M059J (cell line): ENCODE measurements at places on chromosomes 12 and 14. TPM values are rescaled to one million over a fixed set of nuclear protein-coding genes. Genes with fewer than 3 reads are reported as not detected.
A peak's percentile ranks its signal among the peaks of the same experiment; 100 is the strongest.

The RNF212B gene
- not detected in 2 replicates for total RNA-seq

GRCh38 chr12:107748472-107748871, 12.5 kb downstream of the PRDM4 start:
- peak; percentile 75 for DNase-seq

- DNase-seq: no peak
Measured at GRCh38 chr12:69404851-69405565, 45.5 kb downstream of the YEATS4 start.

- no peak for DNase-seq
Measured at GRCh38 chr12:112946236-112947000, 8.1 kb downstream of the OAS3 start.

The CTSG gene
- total RNA-seq: not detected in 2 replicates

DNA sequence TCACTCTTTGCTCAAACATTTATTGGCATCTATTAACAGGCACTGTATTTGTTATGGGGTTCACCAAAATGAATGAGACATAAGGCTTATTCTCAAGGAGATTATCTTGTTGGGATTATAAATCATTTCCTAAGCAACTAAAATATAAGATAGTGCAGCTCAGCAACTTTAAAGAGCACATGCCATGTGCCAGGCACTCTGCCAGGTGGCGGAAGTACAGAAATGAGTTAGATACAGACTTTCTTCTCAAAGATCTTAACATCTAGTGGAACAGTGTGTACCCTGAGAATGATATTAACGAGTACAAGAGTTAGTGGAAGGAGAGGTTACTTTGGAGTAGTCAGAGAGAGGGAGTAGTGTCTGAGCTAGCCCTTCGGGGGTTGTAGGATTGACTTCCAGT, 28.4 kb upstream of the TOMM20L start:
- DNase-seq: no peak

DNA sequence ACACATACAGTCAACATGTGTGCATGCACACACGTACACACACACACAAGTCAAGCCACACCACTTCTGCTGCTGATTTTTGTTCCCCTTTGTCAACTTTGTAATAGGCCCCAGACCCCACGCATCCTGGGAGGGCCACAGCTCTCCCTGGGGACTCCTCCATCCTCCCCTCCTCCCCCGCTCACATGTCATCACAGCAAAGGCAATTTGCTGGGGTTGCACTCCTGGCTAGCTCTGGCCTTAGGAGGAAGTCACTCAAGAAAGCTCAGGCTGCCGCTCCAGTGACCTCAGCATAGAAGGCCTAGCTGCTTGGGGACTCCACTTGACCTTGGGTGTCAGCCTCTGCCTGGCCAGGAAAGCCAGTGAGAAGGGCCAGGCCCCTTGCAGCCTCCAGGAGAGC, 27.2 kb downstream of the NGB start:
- no peak for DNase-seq

The NKX2-1 gene
- total RNA-seq: 0.10 TPM in 1 of 2 replicates, not detected in the other

- peak; percentile 46 for DNase-seq
Measured at GRCh38 chr14:65403231-65403630, 9.3 kb upstream of the FUT8 start.

- DNase-seq: no peak
Measured at GRCh38 chr14:29176876-29177275, 410.3 kb downstream of the FOXG1 start.

The AGAP2 gene
- 0.07 TPM in 1 of 2 replicates, not detected in the other for total RNA-seq

DNA sequence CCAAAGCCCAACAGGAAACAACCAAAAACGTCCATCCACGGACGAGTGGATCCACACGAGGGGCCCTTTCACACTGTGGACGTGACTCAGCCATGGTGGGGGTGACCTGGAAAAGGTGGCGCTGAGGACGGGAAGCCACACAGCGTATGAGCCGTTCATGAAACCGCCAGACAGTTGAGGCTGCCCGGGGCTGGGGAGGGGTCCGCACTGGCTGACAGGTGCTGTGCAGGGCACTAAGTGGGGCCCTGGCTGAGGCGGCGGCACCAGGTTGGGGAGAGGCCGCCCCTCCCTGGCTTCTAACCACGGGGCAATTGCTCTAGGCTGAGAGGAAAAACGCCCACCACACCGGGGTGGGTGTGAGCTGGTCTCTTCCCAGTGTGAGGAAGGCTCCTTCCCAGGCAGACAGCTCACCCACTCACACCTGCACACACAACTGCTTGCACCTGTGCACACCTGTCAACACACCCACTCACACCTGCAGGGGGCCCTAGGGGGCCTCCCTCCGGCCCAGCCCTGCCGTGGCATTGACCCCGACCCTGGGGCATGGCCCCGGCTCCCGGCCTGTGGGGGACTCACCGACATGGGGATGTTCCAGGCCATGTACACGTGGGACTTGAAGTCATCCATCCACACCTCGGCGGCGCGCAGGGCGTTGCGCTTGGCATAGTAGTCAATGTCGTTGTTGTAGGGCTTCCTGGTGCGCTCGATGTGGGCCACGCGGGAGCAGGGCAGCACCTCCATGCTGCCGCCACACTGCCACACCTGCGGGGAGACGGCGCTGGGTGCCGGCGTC, 58.9 kb downstream of the NOC4L start:
- DNase-seq: no peak

DNA sequence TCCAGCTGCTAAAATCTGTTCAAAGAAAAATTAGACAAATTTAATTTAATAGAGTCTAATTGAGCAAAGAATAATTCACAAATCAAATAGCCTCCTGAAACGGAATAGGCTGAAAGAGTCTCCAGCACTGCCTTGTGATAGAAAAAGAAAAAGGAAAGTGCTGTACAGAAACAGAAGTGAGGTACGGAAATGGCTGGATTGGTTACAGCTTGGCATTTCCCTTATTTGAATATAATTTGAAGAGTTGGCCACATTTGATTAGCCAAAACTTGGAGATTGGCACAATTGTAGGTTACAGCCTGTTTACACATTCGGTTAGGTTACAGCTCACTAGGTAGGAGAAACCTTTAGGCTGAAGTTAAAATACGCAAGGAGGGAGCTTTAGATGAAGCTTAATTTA, 24.8 kb upstream of the PCED1B start:
- DNase-seq: no peak

DNA sequence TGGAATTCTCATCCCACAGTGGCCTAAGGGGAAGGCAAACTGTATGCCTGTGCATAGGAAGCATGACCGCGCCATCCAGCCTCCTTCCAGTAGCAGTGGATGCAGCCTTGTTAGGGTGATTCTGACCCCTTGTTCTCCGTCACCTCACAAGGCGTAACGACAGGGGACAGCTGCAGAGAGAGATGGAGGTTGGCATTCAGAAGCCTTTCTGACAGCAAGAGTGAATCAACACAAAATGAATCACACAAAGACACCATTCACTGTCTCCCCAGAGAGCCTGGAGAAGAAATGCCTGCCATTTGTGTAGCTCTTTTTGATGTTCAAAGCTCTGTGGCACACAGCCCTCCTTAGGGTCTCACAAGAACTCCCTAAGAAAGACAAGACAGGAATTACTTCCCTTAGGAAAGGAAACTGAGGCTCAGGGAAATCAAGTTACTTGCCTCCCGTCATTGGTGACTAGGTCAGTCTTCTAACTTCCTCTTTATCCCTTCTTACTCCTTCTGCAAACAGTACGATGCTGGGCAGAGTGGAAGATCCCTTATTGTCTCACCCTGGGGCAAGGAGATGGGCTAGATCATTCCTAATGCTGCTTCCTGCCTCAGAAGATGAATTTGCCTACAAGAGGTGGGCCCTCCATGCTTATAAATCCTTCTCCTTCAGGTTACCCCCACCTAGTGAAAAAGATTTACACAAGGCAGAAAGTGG, 280.9 kb downstream of the CACNA1C start:
- DNase-seq: no peak
